Activated T-helper 1 cell treated with anti-CD3 and anti-CD28 coated beads, Interleukin-2, amount 50 U/mL, for 16 hours (primary cell): ENCODE measurements at places on chromosomes 12 and 14.

GRCh38 chr12:84643993-84644392 lies 268.6 kb downstream of the SLC6A15 start:
- no peak for DNase-seq

DNA sequence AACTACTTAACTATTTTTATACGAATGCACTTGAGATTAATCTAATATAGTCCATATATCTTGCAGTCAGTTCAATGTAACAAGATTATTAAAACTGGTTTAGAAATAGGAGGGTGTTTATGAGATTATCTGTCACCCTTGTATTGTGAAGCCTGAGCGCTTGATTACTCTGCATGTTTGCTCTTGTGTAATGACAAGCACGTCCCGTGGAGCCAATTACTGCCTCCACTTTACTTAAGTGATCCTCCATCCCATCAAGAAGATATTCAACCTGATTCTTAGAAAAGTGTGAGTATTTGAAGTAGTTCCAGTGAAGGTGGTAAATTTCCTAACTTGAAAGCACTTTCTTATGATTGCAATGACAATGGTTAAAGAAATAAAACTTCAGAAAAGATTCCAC lies 415.2 kb upstream of the GARIN6 start:
- DNase-seq: no peak

DNA sequence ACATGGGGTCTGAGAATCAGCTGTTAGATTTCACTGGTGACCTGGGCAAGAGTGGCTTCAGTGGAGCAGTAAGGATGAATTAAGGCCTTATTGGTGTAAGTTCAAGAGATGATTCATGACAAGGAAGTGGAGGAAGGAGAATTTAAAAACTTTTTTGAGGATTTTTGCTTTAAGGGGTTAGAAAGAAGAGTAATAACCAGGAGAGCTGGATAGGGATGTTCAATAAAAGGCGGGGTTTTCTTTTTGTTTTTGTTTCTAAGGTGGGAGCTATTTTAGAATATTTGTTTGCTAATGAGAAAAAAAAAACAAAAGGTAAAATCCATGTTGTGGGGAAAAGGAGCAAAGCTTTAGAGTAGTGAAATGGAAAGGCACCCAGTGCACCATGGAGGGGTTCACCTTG lies 15.2 kb upstream of the TUBA1B start:
- no peak for DNase-seq

DNA sequence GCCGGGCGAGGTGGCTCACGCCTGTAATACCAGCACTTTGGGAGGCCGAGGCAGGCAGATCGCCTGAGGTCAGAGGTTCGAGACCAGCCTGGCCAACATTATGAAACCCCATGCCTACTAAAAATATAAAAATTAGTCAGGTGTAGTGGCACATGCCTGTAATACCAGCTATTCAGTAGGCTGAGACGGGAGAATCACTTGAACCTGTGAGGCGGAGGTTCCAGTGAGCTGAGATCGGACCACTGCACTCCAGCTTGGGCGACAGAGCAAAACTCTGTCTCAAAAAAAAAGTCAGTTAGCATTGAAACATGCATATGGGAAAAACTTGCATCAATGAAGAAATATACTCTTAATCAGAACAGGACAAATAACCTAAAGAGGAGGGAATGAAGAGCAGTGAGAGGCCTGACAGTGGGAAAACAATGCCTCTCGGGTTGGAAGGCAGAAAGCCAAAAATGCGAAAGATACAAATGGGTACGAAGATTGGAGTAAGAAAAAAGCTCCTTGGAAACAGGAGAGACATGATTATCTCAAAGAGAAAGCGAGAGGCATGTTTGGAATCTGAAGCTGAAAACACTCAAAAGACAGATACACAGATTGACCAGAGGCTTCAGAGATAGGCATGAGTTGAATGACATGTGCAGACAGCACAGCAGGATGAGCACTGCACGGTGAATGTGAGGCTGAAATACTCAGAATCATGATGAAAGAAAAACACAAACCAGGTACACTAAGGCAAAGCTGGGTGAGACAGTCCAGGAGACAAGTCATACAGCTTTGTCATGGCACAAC lies 30.6 kb downstream of the RESF1 start:
- DNase-seq: no peak

DNA sequence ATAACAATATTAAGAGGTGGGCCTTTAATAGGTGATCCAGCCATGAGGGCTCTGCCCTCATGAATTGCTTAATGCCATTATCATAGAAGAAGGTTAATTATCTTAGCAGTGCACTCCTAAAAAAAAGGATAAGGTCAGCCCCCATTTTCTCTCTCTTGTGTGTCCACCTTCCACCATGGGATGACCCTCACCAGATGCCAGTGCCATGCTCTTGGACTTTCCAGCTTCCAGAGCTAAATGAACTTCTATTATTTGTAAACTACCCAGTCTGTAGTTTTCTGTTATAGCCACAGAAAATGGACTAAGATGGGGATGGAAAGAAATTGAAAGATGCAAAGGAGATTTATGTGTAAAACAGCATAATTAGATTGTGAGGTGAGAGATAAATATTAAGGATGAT lies 125.4 kb downstream of the FOXA1 start:
- DNase-seq: no peak

DNA sequence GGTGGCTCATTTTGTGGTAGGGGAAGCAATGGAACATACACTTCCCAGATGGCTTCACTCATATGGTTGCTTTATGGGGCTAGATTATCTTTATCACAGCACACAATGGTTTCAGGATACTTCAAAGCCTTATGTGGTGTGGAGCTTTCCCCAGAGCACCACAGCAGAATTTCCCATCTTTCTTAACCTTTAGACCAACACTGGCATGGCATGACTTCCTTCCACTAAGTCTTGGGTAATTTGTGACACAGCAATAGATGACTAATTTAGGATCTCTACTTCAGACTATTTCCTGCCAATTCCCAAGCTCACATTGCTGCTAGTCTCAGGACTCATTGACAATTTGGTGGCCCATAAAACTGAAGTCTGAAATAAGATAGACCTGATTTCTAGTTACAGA lies 36.9 kb upstream of the DCN start:
- no peak for DNase-seq
